Activated CD4-positive, alpha-beta T cell treated with anti-CD3 and anti-CD28 coated beads, Interleukin-2, amount 10 ng/mL, durations not matched to agents 7 days and 5 days (primary cell): ENCODE measurements at places on chromosomes 3 and 15. TPM values are rescaled to one million over a fixed set of nuclear protein-coding genes. Genes with fewer than 3 reads are reported as not detected.

The PARP15 gene
- 40.9 TPM for total RNA-seq

DNA sequence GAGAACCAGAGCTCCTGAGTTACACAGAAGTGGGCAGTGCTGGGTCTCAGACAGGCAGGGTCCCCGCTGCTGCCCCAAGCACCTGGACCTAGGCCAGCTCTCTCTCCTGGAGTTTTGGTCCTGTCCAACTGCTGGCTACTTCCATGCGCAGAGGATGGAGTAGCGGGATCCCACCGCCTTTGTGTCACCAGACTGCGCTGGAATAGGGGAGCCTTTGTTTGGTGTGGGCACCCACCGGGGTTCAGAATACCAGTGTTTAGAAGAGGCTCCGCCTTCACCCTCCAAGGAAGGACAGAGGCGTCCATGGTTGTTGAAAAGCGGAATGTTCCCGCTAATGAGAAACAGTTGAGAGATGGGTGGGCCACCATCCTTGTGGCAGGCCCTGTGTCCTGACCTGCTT is 154.4 kb downstream of the DNAJB8 start:
- no peak for DNase-seq

The TRPM1 gene
- not detected for total RNA-seq

The DAPK2 gene
- 0.83 TPM for total RNA-seq

The DNAJB11 gene
- 54.9 TPM for total RNA-seq

GRCh38 chr3:5787861-5788488 is 600.5 kb downstream of the EDEM1 start:
- DNase-seq, result no peak

DNA sequence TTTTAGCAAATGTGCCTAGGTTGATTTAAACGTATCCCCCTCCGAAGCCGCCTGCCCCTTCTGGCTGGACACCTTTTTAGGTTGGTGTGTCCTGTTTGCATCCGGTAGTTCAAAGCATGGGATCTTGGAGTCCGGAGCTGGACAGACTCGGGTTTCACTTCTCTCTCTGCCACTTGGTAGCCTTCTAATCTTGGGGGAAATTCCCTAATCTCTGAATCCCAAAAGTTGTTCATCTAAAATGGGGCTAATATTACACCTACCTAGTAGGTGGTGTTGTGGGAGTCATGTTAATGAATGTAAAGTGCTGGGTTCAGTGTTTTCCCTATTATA is 760 bp downstream of the FANCI start:
- no peak for DNase-seq
